ENCODE measurements at places on chromosomes 2 and 18. TPM values are rescaled to one million over a fixed set of nuclear protein-coding genes. Genes with fewer than 3 reads are reported as not detected.

DNA sequence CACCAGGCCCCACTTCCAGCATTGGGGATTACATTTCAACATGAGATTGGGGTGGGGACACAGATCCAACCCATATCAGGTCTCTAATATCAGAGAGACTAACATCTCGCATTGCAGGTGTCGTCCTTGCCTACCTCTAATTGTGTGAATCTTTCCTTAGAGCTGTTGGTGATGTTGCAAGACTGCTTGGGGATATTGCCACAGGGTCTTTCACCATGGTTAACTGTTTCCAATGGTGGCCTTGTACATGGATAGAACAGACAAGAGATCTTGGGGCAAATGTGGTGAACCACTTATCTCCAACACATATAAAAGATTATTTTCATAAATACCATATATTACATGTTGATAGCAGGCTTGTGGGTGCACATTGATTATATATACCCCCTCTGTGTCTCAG lies 270.3 kb upstream of the LINC00305 start:
- DNase-seq: no peak

DNA sequence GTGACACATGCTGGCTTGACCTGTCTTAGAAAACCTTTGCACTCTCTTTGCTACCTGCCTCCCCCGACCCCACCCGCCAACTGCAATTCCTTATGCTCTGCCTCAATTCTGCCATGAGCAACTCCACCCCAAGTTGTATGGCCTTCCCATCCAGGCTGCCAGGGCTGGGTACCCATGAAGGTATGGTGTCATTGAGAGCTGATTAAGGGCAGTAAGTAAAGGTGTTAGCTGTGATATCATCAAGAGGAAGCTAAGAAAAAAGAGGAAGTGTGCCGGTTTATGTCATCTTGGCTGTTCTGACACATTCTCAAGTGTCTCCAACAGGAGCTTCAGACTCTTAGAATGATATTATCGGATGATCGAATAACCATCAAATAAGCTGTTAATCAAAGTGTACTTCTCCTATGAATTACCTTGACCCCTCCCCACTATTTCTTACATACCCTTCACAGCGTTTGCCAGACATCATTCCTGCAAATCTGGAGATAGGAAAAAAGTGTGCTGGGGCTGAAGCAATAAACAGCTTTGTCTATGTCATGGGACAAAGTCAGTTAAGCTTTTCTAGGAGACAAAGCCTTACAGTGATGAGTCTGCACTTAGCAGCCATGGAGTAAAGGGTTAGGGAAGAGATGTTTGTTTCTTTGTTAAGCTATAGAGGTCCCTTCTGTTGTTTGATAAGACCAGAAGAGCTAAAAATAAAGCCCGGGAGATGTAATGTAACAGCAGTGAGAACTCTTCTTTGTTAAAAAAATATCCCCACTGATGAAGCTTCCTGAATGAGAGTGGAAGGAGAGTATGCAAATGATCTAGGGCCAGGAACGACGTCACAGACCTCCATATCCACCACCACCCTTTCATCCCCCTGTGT lies 40.4 kb upstream of the SMAD2 start:
- no peak for DNase-seq

- DNase-seq: peak; percentile 11
Measured at GRCh38 chr2:1824202-1824905, 80.0 kb upstream of the PXDN start.

DNA sequence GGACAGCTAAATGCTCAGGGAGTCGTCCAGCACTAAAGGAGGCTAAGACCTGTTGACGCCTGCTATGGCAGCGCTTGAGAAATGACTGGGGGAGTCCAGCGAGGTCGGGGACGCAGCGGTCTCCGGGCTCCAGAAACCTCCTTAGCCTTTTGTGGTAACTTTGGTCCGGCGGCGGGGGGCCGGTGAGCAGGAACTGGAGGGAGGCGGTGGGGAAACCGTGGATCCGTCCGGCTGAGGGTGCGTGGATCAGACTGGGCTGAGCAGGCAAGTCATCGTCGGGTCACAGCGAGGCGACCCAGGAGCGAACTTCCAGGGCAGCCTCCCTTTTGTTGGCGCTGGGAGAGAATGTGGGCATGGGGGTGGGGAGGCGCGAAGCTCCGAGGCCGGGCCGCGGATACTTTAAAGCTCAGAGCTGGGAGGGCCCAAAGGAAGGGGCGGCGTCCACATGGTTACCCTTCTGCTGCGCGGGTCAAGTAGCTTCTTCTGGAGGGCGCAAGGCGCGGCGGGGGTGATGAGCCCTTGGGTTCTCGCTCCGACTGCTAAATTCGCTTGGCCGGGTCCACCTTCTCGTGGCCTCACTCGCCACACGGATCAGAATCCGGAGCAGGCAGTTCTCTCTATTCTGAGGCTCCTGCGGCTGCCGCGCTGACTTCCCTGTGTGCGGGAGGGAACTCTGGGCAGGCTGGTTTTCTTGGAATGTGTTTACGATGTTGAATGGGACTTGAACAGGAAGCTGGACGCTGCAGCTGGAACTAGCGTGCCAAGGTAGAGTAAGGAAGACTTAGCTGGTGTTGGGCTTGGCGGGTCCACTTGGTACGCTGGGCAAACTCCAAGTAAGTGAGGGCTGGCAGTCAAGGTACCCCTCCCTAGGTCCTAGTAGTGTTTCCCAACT lies 920 bp downstream of the GULP1 start:
- DNase-seq: peak; percentile 83

DNA sequence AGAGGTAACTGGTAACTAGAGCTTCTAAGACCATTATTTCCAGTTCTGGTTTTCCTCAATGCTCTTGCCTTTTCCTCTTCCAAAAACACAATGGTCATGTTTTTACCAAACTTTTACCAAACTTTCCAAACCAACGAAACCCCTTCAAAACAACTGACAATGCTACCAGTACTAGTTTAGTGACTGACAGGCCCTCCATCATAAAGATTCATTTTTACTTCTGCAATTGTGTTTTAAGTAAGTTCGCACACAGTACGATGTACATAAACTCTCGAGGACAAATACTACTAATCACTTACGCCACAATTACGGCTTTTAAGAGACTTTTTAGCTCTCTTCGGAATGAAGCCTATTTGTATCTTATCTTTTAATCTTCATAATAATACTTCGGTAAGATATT lies 900 bp downstream of the C18orf32 start:
- no peak for DNase-seq

DNA sequence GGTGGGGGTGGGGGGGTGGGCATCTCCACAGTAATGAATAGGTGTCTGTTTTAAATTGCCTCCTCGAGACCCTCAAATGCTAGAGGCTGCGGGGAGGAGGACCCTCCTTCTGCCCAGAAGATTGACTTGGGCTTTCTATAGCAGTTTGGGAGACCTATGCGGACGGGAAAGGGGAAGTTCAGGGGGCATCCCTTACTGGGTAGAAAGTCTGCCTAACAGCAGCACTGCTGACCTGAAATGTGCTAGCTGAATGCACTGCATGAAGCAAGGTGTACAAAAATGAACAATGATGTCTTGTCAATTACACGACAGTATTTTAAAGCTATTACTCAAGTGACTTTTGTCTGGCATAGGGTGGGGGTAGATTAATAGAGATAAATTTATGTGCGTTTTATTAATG lies 2.5 kb downstream of the DCC start:
- no peak for DNase-seq

DNA sequence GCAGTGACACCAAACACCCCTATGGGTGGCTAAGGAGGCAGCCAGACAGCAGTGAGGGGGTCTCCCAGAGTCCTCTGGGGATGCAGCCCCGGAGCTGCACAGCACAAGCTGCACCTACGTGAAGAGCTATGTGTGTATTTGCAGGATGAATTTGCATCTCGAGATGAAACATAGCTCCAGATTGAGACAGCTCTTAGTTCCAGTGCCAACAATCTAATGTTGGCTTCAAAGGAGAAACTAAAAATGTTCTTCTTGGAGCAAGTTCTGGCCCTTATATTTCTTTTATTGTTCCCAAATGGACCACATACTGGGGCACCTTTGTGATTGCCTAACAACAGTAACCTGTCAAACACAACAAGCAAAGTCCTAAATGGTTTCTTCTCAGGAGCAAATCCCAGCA lies 233.9 kb downstream of the SLC4A3 start:
- DNase-seq: no peak

DNA sequence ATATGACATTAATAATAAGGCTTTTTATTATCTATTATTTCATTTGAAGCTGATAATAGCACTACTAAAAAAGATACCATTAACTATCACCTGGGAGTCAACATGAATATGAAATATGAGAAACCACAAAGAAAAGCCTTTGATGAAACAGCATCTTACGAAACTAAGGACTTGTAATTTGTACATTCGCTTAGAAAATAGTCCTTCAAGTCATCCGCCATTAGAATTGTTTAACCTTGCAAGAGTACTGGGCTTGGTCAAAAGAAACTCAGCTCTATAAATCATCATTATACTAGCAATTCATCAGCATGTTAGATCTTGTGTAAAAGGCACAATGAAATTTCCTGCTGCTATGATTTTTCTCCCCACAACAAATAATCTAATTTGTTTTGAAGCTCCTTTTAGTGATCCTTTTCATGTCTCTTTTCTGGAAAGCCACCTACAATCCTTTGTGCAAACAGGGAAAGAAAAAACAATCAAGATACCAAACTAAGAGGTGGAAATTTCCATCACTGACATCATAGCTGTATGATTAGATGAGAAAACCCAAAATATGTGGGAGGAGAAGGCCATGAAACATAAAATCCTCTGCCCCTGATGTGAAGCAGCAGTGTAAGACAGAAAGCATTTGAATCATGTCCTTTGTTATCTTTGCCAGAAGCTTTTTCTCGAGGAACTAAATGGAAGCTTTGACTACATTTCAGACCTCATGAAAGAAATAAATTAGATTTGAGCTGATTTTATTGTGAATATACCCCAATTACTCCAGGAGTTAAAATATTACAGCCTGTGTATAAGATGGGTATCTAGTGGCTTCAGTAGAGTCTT lies 31.2 kb downstream of the SCN9A start:
- DNase-seq: no peak

- DNase-seq: no peak
Measured at GRCh38 chr2:119197529-119198239, 25.9 kb upstream of the STEAP3 start.

- peak; percentile 8 for DNase-seq
Measured at GRCh38 chr2:162795312-162795711, 43.3 kb downstream of the KCNH7 start.

METTL21A gene
- 22.2 TPM for total RNA-seq

EGR4 gene
- not detected for total RNA-seq

LYG1 gene
- total RNA-seq: 0.17 TPM
